ENCODE measurements at places on chromosomes 7 and 10. TPM values are rescaled to one million over a fixed set of nuclear protein-coding genes. Genes with fewer than 3 reads are reported as not detected.

- DNase-seq = no peak
Measured at GRCh38 chr7:16135658-16136057, 285.7 kb downstream of the CRPPA start.

DNA sequence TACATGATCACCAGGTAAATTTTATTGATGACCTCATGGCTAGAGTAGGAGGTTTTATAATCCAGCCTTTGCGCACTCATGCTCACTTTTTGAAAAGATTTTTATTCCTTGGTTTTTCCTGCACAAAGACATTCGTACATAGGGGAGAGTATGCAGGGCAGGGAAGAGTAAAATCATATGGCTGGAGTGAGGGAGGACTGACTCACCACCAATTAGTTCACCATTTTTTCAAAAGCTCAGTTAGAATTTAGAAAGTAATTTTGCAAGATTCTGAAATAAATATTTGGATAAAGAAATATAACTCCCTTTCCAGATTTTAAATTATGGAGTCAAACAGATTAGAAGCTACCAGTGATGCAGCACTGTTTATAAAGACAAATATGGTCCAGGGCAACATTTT is 111.9 kb downstream of the SEMA3D start:
- no peak for DNase-seq

- DNase-seq = no peak
Measured at GRCh38 chr7:41117431-41117830, 585.5 kb downstream of the INHBA start.

Gene ARL4A
- 153 TPM for total RNA-seq

DNA sequence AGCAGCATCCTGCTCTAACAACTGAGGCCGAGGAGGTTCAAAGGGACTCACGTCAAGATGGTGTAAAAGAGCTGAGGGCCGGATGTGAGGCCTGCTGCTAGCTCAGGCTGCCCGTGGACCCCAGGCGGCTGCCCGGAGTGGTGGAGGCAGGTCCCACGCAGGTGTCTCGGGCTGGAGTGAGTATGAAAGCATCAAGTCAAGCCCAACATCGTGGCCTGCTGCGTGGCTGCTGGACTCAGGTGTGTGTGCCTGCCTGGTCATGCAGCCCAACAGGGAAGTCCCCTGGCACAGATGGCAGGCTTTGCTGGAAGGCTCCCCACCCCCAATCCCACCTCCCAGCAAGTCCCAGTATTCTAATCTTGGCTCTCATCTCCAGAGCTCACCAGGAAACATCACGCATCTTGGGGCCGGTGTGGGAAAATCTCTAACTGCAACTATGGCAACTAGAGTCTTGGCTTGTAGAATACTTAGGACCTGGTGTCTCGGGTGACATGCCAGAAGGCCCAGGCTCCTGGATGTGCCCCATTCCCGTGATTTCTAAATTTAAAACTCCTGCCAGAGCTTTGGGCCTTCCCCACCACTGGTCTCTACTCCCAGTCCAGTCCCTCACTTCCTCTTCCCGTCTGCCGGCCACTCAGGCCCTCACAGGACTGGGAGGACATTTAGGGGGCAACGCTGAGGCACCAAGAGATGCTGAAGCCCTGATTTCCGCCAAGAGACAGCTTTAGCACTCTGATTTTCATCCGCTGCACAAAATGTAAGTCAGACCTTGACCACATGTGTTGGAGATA is 85.9 kb downstream of the PRKAG2 start:
- no peak for DNase-seq

DNA sequence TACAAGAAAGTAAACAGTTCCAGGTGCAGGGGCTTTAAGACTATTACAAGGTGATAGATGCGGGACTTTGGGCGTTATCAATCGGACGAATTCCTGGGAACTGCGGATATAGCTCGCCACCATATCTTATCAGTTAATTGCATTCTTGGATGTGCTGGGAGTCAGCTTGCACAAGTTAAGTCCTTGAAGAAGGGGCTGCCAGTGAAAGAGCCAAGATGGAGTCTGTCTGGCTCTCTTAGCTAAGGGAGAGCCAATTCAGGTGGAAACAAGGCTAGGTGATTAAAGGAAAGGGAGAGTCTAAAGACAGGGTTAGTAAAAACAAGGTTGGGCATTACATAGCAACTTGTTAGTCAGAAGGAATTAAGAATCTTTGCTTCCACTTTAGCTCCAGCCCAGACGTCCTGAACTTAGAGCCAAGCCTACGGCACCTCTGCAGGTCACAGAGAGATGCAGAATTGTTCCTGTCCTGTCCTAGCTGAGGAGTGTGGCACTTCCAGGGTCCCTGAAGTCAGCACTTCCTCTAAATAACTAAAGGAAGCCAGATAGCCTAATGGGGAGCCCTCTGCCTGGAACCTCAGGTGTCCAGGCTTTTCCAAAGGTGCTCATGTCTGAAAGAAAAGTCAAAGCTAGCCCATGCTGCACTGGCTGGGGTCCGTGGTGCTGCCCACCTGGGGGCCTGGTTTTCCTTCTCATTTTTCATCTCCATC is 17.3 kb downstream of the ZC3HAV1 start:
- DNase-seq = no peak

DNA sequence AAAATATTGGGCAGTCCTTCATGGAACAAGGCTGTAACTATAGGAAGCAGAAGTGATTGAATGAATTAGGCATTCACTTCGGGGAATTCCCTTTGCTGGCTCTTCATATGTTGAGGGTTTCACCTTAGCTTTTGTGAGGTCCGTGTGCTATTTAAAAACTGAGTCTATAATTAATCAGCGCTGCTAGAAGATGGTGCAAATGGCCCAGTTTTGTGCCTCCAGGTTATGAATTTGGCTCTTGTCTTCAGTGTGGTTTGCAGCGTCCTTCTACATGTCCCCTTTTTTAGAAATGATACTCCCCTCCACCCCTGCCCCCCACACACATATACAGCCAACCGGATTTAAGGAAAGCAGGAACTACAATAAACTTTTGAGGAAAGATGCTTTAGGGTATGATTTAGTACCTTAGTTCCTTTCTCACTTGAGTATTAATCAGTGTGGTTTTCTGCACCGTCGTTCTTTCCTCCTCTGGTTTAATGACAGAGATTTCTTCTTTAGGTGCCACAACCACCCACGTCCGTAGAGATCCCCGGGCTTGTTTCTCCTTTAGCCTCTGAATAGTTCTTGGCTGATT is 110.6 kb upstream of the SAMD8 start:
- no peak for DNase-seq

DNA sequence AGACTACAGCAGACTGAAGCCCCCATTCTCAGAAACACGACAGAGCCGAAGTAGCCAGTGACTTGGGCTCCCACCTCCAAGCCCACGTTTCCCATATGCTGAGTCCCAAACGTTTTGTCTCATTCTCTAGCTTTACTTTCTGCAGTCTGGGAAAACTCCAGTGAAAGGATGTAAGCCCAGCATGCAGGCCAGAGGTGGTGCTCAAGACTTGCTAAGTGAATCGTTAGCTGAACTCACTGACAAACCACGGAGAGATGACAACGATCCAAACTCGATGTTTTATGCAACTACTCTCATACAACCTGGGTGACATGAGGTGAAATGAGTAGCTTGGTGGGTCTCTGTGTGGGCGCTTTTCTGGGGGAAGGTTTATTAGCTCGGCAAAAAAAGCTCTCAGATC is 731.8 kb downstream of the SUGCT start:
- DNase-seq = peak; percentile 36

All from testis (tissue), 5 donors.